Ureter (tissue), 1 donor: ENCODE measurements at places on chromosomes 1 and 21. TPM values are rescaled to one million over a fixed set of nuclear protein-coding genes. Genes with fewer than 3 reads are reported as not detected.

DNA sequence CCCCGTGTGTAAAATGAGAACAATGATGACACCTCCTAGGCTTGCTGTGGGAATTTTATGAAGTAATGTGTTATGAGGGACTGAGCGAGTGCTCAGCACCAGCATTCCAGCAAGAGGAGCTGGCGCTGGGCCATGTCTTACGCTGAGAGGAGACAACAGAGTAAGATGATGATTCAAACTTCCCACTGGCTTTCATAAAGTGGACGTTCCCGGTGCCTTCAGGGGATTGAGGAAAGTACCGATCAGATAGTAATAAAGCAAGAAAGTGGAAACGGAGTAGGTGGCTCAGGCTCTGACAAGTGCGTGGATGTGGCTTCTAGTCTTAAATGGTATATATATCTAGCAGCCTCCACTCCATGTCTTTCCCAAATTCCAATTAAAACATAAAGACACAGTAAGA, 23.8 kb downstream of the EPHA10 start:
- DNase-seq: no peak

- DNase-seq: no peak
Observed at GRCh38 chr1:211583011-211583992, 4.3 kb upstream of the SLC30A1 start.

The ENTREP3 gene
- total RNA-seq: 21.8 TPM

The LORICRIN gene
- total RNA-seq: not detected

The LMOD1 gene
- 123 TPM for total RNA-seq
